Breast epithelium (tissue), 4 donors: ENCODE measurements at places on chromosomes 6 and 20. TPM values are rescaled to one million over a fixed set of nuclear protein-coding genes. Genes with fewer than 3 reads are reported as not detected.

GRCh38 chr20:63580796-63581461 is 6.9 kb upstream of the HELZ2 start:
- H3K27me3 ChIP-seq = no peaks in the 10 kb centered on the region
- H3K4me1 ChIP-seq = no peaks in the 10 kb centered on the region
- no peak for DNase-seq
- no peak overlapping the region for H3K4me3 ChIP-seq
- no peaks in the 10 kb centered on the region for H3K36me3 ChIP-seq

GRCh38 chr20:10647471-10647870 is 26.3 kb downstream of the JAG1 start:
- H3K27ac ChIP-seq = peak overlapping the region; percentile 48
- H3K4me1 ChIP-seq = no peaks in the 10 kb centered on the region
- no peaks in the 10 kb centered on the region for H3K27me3 ChIP-seq
- H3K4me3 ChIP-seq = no peak overlapping the region

The HNF4A gene
- total RNA-seq = not detected

DNA sequence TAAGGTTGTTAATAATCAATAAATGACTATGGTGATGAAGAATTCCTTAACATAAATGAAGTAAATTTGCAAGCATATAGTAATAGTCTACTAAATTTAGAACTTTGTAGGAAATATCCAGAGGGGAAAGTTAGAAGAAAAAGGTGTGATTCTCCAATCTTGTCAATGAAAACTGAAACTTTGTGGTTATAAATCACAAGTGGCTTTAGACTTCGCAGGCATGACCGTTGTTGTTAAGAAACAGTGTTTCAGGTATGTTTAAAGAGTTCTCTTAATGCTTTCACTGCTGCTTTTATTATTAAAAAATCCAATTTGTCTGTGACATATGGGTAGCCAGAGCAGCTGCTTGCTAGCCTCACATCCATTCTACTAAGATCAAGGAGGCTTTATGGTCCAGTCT is 475.6 kb upstream of the ADGRB3 start:
- no peaks in the 10 kb centered on the region for H3K36me3 ChIP-seq
- H3K27ac ChIP-seq = no peak overlapping the region
- H3K27me3 ChIP-seq = no peaks in the 10 kb centered on the region
- no peak for DNase-seq

- DNase-seq = no peak
- no peaks in the 10 kb centered on the region for H3K4me1 ChIP-seq
- H3K27me3 ChIP-seq = peaks cover 20% of the 10 kb centered on the region
- H3K36me3 ChIP-seq = no peaks in the 10 kb centered on the region
- H3K4me3 ChIP-seq = no peak overlapping the region
These were observed 115.7 kb downstream of the TAF4 start for GRCh38 chr20:61949714-61950640.
